ENCODE measurements at places on chromosomes 3 and 15. TPM values are rescaled to one million over a fixed set of nuclear protein-coding genes. Genes with fewer than 3 reads are reported as not detected.

Gene AEN
- 15.7 TPM for total RNA-seq

Gene ACSBG1
- total RNA-seq, result not detected

Gene TJP1
- total RNA-seq, result 45.2 TPM

Gene FSD2
- not detected for total RNA-seq

Gene NR2E3
- total RNA-seq, result not detected

Gene GOLGA6L6
- not detected for total RNA-seq

Gene CCR3
- 0.20 TPM for total RNA-seq

Gene RFC4
- 141 TPM for total RNA-seq

Gene NTRK3
- total RNA-seq, result 0.86 TPM

Gene PLA2G4E
- not detected for total RNA-seq

Gene HTR3E
- not detected for total RNA-seq

Gene FBN1
- 123 TPM for total RNA-seq

Gene RPP25
- total RNA-seq, result 0.10 TPM

Gene SLC12A8
- total RNA-seq, result 57.6 TPM

Gene TMEM45A
- 41.0 TPM for total RNA-seq

Gene TMEM207
- total RNA-seq, result not detected

GRCh38 chr3:134274571-134274970 lies 23.9 kb upstream of the RYK start:
- DNase-seq, result no peak

GRCh38 chr3:21274079-21274571 lies 476.9 kb downstream of the ZNF385D start:
- peak; percentile 8 for DNase-seq

DNA sequence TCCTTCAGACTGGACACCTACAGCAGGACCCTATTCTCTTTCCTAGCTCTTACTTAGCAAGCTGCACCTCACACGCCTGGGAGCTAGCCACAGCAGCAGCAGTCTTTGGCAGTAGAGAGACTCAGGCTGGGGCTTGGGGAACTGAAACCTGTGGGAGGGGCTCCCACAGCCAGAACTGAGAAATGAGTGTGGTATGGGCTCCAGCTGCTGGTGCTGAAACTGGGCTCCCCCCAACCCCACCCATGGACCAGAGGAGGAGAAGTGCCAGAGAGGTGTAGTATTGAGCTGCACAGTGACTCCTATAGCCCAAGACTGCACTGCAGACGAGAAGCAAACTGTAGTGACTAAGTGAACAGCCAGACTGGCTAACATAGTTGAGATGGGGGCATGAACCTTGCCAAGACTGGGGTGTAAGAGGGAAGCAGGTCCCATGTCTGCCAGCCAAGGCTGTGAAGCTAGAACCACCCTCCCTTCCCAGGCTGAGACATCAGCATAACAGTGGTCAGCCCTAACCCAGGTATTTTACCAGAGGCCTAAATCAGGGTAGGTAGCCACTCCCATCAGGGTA lies 62.5 kb downstream of the MYO5A start:
- DNase-seq, result peak; percentile 9

- DNase-seq, result no peak
Observed at GRCh38 chr3:194784361-194784760, 98.7 kb downstream of the FAM43A start.

DNA sequence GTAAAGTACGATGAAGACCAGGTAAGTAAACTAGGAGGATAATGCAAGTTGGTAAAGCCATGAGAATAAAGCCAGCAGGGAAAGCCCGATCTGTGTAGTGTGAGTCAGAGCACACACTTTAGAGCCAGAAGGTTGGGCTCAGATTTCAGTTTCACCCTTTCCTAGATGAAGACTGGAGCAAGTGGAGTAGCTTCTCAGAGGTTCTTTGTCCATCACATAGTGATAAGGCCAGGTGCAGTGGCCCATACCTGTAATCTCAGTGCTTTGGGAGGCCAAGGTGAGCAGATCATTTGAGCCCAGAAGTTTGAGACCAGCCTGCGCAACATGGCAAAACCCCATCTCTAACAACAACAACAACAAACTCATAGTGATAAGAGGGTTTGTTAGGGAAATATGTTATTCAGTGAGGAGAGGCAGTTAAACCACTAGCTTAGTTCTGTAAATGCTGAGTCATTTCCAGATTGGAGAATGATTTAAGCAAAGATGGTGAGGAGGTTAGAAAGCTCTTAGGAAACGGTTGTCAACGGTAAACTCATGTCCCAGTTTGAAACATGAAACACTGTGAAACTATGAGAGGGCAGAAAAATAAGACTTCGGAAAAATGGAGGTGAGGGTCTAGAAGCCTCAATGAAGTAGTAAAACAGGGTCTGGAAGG lies 39.0 kb downstream of the IL12A start:
- DNase-seq, result peak; percentile 86

GRCh38 chr3:184739594-184740505 lies 28.0 kb upstream of the MAGEF1 start:
- DNase-seq, result no peak

DNA sequence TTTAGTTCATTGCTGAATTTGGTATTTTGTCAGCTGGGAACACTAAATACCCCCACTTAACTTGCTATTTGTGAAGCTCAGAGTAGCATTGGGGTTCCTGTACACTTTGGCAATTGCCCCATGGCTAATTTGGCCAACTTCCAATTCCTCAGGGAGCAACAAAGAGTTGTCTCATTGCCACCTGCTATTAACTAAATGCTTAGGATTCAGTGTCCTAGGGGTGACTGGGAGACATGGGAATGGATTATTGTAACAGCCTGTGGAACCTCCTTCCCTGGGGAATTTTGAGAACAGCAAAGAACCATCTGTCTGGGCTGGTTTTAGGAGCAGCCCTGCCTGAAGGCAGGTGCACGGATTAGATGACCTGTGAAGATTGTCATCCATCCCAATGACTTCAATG lies 437.4 kb upstream of the TPRG1 start:
- peak; percentile 40 for DNase-seq

- no peak for DNase-seq
Observed at GRCh38 chr15:88011533-88011932, 245.0 kb downstream of the NTRK3 start.

DNA sequence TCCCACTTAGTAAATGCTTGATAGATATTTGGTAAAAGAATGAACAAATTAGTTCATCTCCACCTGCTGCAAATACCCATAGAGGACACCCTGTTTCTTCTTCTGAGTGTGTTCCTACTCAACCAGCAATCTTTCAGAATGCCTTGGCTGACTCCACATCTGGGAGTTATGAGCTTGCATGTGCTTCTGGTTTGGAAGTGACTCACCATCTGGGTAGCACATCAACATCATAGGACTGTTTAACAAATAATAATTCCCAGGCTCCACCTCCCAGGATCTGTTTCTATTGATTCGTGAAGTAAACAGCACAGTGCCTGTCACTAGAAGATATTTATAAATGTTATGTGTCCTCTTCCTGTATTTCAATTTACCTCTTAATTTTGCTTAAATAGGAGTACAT lies 580.1 kb downstream of the ROBO2 start:
- no peak for DNase-seq

- DNase-seq, result no peak
Observed at GRCh38 chr3:68142441-68142840, 488.0 kb upstream of the SUCLG2 start.

DNA sequence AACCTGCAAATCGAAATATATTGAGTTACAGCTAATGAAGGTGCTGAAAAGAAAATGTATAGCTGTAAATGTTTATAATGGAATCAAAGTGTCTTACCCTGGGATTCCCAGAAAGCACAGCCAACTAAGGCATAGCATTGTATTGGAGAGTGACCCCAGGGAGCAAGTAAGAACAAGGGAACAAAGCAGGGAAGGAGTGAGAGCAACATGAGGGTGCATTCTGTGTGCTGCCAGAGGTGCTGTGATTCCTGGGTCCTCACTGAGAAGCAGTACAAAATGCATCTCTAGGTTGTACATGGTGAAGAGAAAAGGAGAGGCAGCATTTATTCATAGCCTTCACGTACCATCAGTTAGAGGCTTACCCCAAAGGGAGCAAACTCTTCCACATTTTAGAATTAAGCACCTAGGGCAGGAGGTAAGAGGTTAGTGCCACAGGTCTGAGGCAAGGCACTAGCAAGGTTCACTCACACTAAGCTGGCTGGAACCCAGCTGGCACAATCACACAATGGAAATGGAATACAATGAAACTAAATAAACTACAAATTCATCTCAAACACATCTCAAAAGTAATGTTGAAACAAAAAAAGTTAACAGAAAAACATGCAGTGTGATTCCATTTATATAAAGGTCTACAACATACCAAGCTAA lies 151.5 kb upstream of the C2CD4B start:
- no peak for DNase-seq

DNA sequence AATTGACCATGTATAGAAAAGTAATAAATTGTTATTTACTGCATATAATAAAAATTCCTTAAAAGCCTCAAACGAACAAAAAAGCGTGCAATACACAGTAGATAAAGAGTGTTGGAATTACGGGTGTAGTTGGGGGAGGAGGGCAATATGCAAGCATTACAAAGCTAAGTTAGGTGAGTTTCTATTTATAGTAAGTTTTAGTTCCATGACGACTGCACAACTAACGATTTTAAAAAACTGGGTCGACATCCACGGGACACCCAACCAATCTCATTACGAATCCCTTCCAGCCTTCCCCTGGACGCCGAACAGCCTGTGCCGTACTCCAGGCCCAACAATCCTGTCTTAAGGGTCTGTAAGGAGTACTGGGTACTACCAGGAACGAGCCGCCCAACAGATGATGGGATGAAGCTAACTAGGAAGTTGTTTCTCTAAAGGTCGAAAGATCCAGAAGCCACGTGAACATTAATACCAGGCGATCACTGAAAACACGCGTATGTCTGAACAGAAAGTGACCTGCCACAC lies 677 bp downstream of the POLQ start:
- DNase-seq, result peak; percentile 43

DNA sequence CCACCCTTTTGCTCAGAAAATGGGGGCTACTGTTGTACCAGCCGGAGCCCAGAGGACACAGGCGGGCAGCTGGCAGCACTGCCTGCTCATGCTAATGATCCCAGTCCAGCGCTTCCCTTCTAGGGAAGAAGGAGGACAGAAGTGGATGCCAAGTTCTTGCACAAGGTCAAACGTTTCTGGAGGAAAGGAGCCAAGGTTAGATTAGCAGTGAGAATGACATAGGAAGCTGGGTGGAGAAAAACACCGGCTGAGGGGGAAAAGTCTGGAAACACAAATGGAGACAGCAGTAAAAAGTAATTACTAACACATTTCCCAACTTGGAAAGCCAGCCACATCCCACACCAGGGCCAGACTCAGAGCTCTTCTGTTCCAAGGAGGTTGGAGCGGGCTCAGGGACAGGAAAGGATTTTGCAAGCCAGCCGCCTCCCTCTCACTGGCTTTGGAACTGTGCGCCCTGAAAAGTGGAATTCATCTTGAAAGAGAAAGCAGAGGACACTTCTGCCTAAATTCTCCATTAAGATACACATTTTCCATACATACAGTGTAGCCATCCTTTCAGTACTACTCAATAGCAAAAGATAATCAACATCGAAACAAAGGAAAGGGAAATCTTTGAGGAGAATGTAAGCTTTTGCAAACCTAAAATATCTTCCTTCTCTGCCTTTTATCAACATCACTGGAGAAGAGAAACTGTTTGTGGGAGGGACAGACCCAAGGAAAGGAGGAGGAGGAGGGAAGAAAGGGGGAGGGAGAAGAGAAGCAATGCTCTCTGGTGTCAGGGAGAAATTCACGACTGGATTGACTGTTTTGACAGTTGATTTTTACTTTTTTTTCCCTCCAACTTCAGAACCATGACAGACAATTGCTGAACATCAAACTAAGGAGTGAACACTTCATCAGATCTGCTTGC lies 133.6 kb downstream of the CD47 start:
- peak; percentile 39 for DNase-seq

DNA sequence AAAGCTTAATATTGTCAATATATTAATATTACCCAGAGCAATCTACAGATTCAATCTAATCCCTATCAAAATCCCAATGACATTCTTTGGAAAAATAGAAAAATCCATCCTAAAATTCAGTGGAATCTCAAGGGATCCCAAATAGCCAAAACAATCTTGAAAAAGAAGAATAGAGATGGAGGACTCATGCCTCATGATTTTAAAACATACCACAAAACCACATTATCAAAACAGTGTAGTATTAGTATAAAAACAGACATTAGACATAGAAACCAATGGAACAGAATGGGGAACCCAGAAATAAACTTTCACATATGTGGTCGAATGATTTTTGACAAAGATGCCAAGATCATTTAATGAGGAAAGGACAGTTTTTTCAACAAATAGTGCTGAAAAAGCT lies 14.6 kb downstream of the NEK4 start:
- DNase-seq, result no peak

All from M059J (cell line).